ENCODE measurements at places on chromosomes 12 and 14. TPM values are rescaled to one million over a fixed set of nuclear protein-coding genes. Genes with fewer than 3 reads are reported as not detected.

The MAP1LC3B2 gene
- total RNA-seq, result 1.7 TPM

The TRIM9 gene
- total RNA-seq, result 0.07 TPM

The SIX4 gene
- 3.2 TPM for total RNA-seq

The CACNB3 gene
- total RNA-seq, result 20.9 TPM

The FOXN4 gene
- total RNA-seq, result not detected

The RNF212B gene
- not detected for total RNA-seq

The MYRFL gene
- total RNA-seq, result 0.18 TPM

The LRRC10 gene
- total RNA-seq, result not detected

All from pulmonary artery endothelial cell (primary cell).